ENCODE measurements at places on chromosomes 5 and 9.

DNA sequence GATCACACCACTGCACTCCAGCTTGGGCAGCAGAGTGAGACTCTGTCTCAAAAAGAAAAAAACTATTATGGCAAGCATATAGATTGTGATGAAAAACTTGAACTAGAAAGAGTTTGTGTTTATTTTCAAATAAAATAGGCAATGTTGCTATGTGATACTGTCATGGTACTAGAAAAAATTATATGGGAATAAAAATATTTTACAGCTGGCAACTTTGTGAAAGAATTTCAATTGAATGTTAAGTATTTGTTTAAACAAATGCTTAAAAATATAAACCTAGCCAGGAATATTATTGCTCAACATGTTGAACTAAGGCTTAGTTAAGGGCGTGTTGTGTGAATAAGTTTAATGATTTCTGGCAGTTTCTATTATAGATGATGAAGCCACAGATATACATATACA, 31.7 kb downstream of the HSDL2 start:
- no peak for DNase-seq

GRCh38 chr5:93890657-93891056, 149.3 kb upstream of the POU5F2 start:
- no peak for DNase-seq

GRCh38 chr5:37816883-37817282, 23.0 kb downstream of the GDNF start:
- no peak for DNase-seq

- no peak for DNase-seq
Observed at GRCh38 chr9:114676901-114677300, 5.1 kb downstream of the TEX48 start.

- no peak for DNase-seq
Observed at GRCh38 chr5:124654418-124654817, 92.0 kb downstream of the ZNF608 start.

DNA sequence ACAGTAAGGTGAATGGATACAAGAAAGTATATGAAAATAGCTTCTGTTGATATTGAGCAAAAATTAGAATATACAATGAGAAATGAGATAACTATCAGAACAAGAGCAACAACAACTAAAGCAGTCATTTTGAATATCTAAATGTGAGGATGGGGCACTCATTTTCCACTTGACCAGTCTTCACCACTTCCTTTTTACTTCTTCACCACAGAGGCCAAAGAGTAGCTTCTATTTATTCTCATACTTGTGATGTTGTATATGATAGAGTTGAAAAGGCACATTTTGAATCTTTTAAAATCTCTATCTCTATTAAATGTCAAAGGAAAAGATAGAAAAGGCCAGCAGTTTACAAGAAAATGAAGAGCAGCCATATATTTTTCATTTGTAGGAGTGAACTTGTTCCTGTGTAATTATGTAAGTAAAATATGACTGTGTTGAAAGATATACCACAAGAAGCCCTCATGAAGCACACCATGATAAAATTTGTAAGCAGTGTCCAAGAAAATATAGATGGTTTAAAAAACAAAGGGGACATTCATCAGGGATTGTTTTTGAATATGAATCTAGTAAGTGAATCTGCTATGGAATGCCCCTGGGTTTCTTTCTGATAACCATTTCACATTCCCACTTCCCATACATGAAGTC, 39.2 kb downstream of the ADAMTS19 start:
- DNase-seq: no peak

GRCh38 chr5:71706906-71707305, 12.2 kb upstream of the CARTPT start:
- DNase-seq: no peak

- no peak for DNase-seq
Observed at GRCh38 chr9:112554516-112554915, 67.9 kb downstream of the KIAA1958 start.

GRCh38 chr5:178730940-178731265, 444 bp upstream of the ZNF354A start:
- DNase-seq: no peak

DNA sequence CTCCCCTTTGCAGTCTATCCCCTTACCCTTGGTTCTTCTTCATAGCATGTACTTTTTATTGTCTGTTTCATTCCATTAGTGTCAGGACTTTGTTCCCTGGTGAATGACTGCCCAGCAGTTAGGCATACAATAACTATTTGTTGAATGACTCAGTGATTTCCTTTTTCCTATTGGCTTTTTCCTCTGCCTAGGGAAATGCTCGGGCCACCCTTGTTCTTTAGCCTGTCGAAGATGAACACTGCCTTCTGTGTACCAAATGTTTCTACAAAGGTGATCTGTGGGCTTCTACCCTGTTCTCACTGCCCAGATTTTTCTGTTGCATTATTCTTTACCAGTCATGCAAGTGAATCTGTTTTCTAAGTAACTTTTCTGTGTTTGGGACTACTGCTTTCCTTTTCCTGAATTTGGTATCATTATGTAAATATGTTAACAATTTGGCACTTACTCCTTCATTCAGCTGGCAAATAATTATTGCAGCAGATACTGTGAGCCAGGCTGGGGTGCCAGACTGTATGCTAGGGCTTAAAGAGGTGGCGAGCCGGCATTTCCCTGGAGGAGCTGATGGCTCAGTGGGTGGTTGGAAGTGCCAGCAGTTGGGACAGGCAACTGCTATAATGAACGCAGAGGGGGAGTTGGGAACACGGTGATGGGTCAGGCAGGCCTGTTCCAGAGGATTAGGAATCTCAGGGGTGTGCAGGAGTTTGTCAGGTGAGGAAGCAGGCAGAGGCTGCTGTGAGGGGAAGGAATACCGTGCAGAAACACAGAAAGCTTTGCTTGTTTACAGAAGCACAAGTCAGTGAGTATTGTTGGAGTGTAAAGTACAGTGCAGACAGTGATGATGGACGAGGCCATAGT, 30.6 kb downstream of the KDM4C start:
- no peak for DNase-seq

DNA sequence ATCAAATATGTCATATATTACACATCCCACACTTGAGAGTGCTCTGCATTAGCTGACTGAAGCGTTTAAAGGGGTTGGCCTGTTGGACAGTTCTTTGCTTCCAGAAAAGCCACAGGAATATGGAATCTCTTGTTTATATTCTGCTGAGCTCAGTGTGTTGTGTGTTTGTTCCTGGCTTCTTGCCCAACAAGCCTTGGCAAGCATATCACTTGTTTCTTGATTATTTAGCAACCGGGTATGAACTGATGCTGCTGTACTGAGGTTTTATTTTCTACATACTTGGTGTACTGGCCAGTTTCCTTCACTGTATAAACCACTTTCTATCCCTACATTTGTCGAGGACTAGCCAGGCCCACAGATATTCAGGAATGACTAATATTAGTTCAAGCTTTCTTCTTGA, 378.9 kb downstream of the KCTD16 start:
- no peak for DNase-seq

- peak; percentile 18 for DNase-seq
Observed at GRCh38 chr9:136858452-136858843, 6.3 kb downstream of the MAMDC4 start.

DNA sequence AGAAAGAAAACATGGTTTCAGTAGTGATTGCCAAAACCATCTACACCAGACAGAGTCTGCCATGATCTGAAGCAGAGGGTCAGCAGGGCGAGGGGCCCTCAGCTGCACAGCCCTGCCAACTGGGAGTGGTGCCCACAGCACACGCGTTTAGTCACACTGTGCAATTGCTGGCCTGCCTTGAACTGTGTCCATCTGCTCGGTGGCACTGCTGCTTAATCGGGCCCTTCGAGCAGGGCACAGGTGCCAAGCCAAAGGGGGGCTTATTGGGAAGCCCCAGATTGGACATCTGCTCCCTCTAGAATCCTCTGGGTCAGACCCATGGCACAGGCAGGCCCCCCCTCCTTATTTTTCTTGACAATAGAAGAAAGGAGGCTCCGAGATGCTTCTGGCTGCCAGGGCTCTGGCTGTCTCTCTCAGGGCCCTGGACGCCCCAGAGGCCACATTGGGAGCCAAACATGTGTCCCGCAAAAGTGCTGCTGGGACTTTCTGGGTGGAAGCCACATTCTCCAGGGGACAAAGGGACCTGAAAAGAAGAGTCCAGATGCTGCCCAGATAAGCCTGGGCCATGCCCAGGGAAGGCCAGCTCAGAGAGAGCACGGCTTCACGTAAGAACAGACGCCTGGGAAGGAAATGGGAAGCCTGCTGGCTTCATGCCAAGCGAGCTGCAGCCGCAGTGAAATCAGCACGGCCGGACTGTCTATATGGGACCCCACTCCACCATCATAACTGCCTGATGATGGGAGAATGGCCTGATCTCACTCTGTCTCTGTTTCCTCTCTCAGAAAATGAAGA, 349.2 kb downstream of the GADD45G start:
- DNase-seq: no peak

DNA sequence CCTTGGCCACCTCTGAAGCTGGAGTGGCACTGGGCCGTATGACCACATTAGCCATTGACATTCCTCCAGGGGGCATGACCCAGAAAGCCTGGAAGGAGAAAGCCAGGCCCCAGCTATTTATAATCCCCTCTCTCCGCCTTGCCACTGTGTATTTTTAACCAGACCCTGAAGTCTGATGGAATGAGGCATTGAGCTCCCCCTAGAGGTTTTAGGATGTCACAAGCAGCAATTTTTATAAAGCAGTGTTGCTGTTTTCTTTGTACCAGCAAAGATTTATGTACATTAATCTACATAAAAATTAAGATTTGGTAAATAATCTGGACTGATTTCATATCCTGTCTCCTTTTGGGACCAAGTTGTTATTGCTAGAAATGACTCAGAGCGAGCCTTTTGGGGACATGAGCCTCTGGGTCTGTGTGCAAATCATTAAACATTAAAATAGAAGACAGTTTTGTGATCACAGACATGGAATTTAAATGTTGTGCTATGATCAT, 127.1 kb downstream of the TRIO start:
- DNase-seq: no peak

- DNase-seq: no peak
Observed at GRCh38 chr5:51746023-51746422, 362.8 kb downstream of the ISL1 start.

- no peak for DNase-seq
Observed at GRCh38 chr5:41219658-41220269, 6.4 kb upstream of the C6 start.

- DNase-seq: no peak
Observed at GRCh38 chr5:172423379-172424110, 30.8 kb downstream of the SH3PXD2B start.

DNA sequence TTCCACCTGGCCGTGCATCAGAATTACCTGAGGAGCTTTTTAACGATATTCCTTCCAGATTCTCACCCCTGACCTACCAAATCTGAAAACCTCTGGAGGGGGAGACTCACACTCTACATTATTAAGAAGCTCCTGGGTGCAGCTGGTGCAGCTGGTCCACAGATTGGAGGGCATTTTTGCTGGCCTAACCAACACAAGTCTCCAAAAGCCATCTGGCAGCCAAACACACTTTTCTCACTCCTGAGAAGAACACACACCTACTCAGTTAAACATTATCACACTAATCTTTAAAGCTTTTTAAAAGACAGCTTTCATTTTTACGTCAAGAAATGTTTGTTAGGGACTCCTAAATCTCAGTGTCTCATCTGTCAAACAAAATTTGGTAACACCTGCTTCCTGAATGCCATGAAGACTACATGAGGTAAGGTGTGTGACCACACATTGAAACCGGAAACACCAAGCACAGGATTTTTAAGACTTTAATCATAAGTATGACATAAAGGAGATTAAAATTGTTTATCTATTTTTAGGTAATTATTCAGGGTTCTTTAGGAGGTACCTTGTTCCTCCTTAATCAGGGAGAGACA, 14.2 kb upstream of the PTPN3 start:
- no peak for DNase-seq

- no peak for DNase-seq
Observed at GRCh38 chr9:137236936-137237421, 4.1 kb upstream of the TUBB4B start.

- no peak for DNase-seq
Observed at GRCh38 chr5:12910641-12911040, 1006.4 kb upstream of the CTNND2 start.

DNA sequence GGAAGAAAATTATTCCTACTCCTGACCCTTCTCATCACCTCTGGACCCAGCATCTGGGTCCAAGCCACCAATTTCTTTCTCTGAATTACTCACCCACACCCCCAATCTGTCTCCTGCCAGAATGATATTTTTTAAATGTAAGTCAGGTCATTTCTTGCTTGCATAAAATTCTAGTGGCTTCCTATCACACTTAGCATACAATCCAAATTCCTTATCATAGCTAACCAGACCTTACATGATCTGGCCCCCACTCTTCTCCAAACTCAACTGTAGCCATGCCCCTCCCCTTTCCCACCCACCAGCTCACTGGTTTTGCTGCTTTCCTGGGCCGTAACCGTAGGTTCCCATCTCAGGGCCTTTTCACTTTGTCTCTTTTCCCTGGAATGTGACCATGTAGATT, 15.2 kb downstream of the HTR4 start:
- DNase-seq: no peak

DNA sequence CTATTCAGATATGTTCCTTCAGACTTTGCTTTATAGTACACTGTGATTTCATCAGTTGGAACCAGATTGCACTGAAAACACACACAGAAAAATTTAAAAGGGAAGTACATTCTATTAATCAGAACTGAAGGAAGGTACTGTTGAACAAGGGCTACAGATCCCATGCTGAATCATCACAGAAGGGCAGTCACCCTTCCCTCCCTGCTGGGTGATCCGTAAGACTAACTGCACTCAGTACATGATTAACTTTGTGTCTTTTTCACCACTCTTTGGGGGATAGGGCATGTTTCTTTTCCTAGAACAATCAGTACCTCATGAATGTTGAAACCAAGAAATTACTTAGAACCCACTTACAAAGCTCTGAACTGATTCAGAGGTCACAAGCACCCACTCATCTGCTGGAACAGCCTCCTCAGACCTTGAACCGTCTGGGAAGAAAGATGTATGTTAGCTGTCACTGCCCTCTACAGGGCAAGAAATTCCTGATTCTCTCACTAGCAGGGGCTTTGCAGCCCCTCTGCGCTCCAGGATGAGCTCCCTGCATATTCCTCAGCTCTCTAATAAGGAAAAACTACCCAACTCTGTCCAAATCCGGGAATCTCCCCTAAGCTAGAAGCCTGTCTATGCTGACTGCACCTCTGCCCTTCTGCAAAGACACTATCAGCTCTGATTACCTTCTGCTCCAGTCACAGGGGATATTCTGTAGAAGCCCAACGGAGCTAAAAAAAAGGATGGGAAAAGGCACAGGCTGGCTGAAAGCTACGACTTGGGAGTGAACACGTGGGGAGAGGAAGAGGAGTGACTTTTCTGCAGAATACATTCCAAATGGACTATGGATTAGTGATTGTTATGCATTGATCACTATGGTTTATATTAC, 51.0 kb downstream of the IARS1 start:
- no peak for DNase-seq

- DNase-seq: no peak
Observed at GRCh38 chr9:93906195-93906880, 48.8 kb downstream of the BARX1 start.

- DNase-seq: no peak
Observed at GRCh38 chr5:129631961-129632360, 115.9 kb upstream of the MINAR2 start.

GRCh38 chr5:177552839-177553455, 1.4 kb downstream of the FAM193B start:
- no peak for DNase-seq
